Smooth muscle cell of the umbilical artery (primary cell): ENCODE measurements at places on chromosomes 1 and 21. TPM values are rescaled to one million over a fixed set of nuclear protein-coding genes. Genes with fewer than 3 reads are reported as not detected.

The SLC5A3 gene
- 70.6 and 71.6 TPM in 2 replicates for total RNA-seq

The EEIG2 gene
- 9.5 and 10.4 TPM in 2 replicates for total RNA-seq

The OR2W3 gene
- total RNA-seq = not detected in 2 replicates

The MPL gene
- not detected in 2 replicates for total RNA-seq

The CAMK1G gene
- 4.2 and 13.1 TPM in 2 replicates for total RNA-seq

The IFI44L gene
- total RNA-seq = 1.6 and 4.8 TPM in 2 replicates

The VHLL gene
- 0.28 TPM in 1 of 2 replicates, not detected in the other for total RNA-seq

The TSPAN1 gene
- 0.30 TPM in 1 of 2 replicates, not detected in the other for total RNA-seq

The AQP10 gene
- 0.05 TPM in 1 of 2 replicates, not detected in the other for total RNA-seq

The SEMA6C gene
- 0.89 and 1.7 TPM in 2 replicates for total RNA-seq

The PADI4 gene
- not detected in 2 replicates for total RNA-seq

The SPRR1B gene
- not detected in 2 replicates for total RNA-seq

The UBXN10 gene
- not detected in 2 replicates for total RNA-seq

The IL20 gene
- not detected in 2 replicates for total RNA-seq

The C1orf35 gene
- 6.2 and 6.6 TPM in 2 replicates for total RNA-seq

The CCDC181 gene
- total RNA-seq = 0.59 and 1.4 TPM in 2 replicates
